ENCODE measurements at places on chromosomes 11 and 22.

DNA sequence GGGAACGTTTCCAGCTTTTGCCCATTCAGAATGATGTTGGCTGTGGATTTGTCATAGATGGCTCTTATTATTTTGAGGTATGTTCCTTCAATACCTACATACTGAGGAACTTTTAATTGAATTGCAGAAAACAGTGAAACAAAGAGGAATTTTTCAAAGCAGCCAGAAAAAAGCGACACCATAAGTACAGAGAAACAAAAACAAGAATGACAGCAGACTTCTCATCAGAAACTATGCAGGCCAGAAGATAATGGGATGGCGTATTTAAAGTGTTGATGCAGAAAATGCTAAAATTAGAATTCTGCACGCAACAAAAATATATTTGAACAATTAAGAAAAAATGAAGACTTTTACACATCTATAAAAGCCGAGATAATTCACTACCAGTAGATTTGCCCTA lies 95.4 kb upstream of the TIMP3 start:
- DNase-seq = no peak

GRCh38 chr22:49935561-49935960 lies 17.1 kb downstream of the CRELD2 start:
- peak; percentile 34 for DNase-seq

DNA sequence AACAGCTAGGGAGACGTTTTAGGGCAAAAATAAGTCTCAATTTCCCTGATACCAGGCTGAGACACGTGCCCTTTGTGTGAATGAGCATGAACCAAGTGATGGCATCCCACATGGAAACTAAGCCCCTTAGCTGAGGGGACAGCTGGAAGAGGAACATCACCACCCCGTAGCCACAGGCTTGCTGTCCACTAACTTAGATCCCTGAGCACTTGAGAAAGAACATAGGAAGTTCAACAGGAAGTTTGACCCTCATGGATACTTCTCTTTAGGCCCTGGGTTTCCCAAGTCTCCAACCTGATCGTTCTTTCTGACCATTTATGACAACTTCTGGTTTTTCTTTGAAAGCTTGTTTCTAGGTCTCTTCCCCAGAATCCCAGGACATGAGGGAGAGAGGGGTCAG lies 11.6 kb upstream of the CKAP5 start:
- no peak for DNase-seq

GRCh38 chr11:10623797-10624761 lies 55.6 kb upstream of the LYVE1 start:
- DNase-seq = peak; percentile 46

GRCh38 chr11:45909594-45910475 lies 2.8 kb upstream of the FREY1 start:
- no peak for DNase-seq

GRCh38 chr22:45069925-45070324 lies 60.1 kb upstream of the PHF21B start:
- DNase-seq = no peak

DNA sequence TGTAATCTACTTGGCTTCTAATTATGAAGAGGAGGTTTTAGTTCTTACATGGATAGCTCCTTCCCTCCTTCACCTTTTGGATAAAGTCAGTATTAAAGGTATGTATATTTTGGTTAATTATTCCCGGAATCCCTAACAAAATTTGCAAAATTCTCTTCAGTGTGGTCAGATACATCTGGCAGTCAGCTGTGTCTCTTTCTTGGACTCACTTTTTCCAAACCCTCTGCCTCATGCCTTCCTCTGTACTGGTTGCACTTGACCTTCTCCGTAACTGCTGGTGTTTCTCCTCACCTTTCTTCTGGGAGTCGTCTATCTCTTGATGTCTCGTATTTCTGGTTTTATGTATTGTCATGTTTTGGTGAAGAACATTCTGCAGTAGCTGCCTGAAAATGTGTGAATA lies 62.5 kb downstream of the PPP6R3 start:
- no peak for DNase-seq

GRCh38 chr11:116984589-116984988 lies 113.6 kb downstream of the SIK3 start:
- DNase-seq = peak; percentile 97

GRCh38 chr22:42892571-42893316 lies 35.7 kb upstream of the ARFGAP3 start:
- no peak for DNase-seq

GRCh38 chr11:82814379-82814778 lies 80.7 kb upstream of the FAM181B start:
- no peak for DNase-seq

DNA sequence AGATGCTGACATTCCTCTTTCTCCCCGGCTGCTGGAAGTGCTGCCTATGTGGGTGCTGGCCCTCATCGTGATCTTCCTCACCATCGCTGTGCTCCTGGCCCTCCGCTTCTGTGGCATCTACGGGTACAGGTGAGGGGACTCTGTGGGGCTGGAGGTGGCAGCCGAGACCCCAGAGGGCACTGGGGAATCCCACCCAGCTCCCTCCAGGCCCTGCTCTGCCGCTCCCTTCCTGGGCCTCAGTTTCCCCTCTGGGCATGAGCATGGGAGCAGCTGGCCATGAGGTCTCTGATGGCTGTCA lies 21.8 kb downstream of the CSF2RB start:
- no peak for DNase-seq

GRCh38 chr11:9606809-9607510 lies 33.5 kb downstream of the WEE1 start:
- no peak for DNase-seq

GRCh38 chr22:46547179-46547882 lies 9.9 kb upstream of the CELSR1 start:
- peak; percentile 79 for DNase-seq

- no peak for DNase-seq
These were observed 369 bp downstream of the XRRA1 start for GRCh38 chr11:74948546-74948897.

DNA sequence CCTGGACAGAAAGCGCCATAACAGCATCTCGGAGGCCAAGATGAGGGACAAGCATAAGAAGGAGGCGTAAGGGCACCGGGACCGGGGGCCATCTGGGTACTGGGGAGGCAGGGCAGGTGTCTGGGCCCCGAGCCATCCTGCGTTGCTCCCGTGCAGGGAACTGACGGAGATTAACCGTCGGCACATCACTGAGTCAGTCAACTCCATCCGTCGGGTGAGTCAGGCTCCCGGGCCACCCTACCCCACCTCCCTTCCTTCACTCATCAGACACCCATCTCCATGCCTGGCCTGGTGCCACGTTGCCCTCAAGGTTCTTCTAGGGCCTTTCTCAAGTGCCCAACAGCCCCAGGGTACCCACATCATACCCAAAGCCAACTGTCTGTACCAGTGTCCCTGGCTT lies 15.0 kb downstream of the PLCB3 start:
- no peak for DNase-seq

DNA sequence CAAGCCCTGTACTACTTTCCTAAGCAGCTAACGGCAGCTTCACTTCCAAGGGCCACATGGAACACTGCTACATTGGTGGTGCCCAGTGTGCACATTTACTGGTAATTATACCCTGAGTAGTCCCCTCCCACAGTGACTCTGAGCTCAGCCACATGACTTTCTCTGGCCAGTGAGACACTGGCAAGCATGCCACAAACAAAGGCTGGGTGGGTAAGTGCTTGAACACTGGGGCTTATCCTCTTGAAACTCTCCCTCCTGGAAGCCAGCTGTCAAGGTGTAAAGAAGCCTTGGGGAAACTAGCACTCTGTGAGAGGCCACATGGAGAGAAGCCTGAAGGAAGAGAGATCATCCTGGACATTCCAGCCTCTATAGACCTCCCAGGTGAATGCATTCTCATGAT lies 54.4 kb upstream of the DRD2 start:
- DNase-seq = no peak

DNA sequence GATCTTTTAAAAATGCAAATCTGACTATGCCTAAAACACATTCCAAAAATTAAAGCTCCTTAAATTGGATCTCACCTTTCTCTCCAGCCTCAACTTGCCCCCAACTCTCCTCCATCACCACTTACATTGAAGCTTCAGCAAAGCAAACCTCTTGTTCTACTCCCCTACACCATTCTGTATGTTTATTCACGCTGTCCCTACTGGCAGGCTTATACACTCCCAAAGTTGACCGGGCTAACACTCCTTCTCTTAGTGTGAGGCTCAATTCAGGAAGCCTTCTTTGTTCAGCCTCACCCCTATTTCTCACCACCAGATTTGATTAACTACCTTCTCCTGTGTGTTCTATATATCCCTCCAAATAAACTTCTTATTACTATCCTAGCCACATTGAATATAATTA lies 1.8 kb upstream of the GDPD4 start:
- DNase-seq = no peak

- no peak for DNase-seq
These were observed 1112.4 kb upstream of the CNTN5 start for GRCh38 chr11:97908354-97908753.

- no peak for DNase-seq
These were observed 5.8 kb downstream of the TECTA start for GRCh38 chr11:121106812-121107211.

DNA sequence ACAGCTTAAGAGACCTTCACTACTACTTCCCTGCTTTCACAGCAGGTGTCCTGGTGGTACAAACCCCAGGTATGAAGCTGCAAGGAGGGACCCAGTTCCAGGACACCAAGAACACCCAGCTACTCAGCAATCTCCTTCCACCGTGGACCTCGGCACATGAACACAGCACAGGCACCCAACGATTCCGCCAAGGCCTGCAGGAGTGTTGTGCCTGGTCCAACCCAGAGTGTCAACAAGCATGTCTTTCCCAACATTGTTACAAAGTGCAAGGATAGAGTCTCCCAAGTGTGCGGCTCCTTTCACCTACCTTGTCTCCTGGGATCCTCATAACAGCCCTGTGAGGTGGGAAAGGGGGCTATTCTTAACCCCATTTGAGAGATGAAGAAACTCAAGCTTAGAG lies 11.8 kb downstream of the PATZ1 start:
- DNase-seq = no peak

DNA sequence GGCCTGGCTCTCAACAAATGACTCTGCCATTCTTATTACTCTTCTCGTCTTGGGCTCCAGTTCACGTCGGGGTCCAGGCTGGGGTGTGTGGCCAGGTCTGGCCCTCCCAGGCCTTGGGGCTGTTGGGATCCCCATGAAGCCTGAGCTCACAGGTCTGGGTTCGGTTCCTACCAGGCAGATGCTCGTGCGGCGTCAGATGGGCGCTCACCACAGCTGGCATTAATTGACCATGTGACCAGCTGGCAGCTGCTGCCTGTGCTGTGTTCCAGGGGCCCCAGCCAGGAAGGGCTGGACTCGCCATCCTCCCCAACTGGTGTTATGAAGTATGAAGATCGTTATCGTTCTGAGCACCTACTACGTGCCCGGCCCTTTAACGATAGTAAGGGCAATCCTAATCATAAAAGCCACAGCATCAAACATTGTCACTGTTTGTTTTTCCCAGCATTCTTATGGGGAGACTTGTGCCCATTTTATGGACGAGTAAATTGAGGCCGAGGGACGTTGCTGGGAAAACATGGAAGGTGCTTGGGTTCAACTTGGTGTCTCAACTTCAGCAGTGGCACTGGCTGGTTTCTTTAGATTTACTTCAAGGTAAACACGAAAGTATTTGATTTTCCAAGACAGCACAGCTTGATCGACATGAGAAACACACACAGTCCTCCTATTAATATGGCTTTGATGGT lies 26.8 kb upstream of the CACNG2 start:
- no peak for DNase-seq

GRCh38 chr11:44627911-44628729 lies 62.7 kb downstream of the CD82 start:
- peak; percentile 49 for DNase-seq

- no peak for DNase-seq
These were observed 6.6 kb downstream of the ZBTB16 start for GRCh38 chr11:114066046-114066648.

DNA sequence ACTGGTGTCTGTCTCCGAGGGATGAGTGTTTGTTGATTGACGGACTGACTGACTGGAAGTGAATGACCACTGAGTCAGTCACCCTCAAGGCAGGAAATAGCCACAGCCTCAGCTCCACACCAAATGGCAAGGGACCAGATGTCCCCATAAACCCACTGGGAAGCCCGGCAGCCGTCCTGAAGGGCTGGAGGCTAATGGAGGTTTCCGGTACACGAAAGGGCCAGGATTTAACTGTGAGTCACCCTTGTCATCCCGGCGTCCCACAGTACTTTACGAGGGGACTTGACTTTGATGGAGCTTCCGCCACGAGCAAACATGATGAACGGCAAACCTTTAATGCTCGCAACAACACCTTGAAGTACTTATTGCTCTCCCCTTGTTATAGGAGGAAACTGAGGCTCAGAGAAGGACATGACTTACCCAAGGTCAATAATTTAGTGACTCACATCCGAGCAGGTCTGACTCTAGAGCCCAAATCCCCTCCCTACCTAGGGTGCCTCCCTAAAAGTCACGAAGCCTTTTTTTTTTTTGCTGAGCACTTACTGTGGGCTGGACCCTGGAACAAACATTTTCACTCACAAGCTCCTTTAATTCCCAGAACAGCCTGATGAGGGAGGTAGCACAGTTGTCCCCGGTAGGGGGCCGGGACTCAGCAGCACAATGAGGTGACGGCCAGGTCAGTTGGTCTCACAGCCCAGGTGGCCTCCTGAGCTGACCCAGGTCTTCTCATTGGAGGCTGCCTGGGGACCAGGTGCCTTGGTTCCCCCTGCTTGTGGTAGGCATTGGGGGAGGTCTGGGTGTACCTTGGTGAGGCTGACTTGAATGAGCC lies 25.2 kb upstream of the GCAT start:
- DNase-seq = no peak

GRCh38 chr22:40405178-40406062 lies 35.0 kb downstream of the SGSM3 start:
- no peak for DNase-seq

DNA sequence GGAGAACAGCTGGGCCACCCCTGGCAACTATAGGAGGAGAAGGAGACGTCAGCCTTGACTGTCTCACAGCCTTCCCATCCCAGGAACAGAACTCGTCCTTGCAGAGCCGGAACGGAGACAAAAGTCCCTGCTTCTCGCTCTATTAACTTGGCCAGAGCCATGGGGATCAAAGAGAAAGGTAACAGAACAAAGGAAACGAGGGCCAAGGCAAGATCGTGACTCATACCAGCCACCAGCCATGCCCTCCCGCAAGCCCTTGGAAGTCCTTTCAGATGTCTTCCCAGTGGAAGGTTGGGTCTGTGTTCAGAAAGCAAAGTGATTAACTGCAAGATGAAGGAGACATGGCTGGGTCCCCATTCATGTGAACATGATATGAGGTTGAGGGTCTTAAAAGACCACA lies 64.7 kb downstream of the PDE2A start:
- DNase-seq = no peak

- DNase-seq = no peak
These were observed 160.8 kb downstream of the MSANTD4 start for GRCh38 chr11:105861225-105861624.

- no peak for DNase-seq
These were observed 8.8 kb downstream of the KRTAP5-5 start for GRCh38 chr11:1638344-1638743.

GRCh38 chr11:93100211-93100610 lies 97.6 kb downstream of the SLC36A4 start:
- DNase-seq = peak; percentile 12

GRCh38 chr11:123231256-123231655 lies 36.2 kb upstream of the CLMP start:
- DNase-seq = peak; percentile 91

- no peak for DNase-seq
These were observed 98.6 kb downstream of the TENM4 start for GRCh38 chr11:79342236-79342635.

GRCh38 chr11:5626196-5626595 lies 1.4 kb downstream of the TRIM34 start:
- DNase-seq = peak; percentile 55

- DNase-seq = no peak
These were observed 31.7 kb upstream of the DRD2 start for GRCh38 chr11:113506893-113507292.
